Activated CD8-positive, alpha-beta memory T cell treated with anti-CD3 and anti-CD28 coated beads for 48 hours (primary cell): ENCODE measurements at places on chromosomes 5 and 9.

- no peak for DNase-seq
These were observed 203.8 kb downstream of the SNCAIP start for GRCh38 chr5:122515709-122516431.

- DNase-seq = no peak
These were observed 38.8 kb upstream of the SEMA6A start for GRCh38 chr5:116613445-116613844.

GRCh38 chr9:106119176-106119575, 424.8 kb downstream of the TMEM38B start:
- DNase-seq = no peak

DNA sequence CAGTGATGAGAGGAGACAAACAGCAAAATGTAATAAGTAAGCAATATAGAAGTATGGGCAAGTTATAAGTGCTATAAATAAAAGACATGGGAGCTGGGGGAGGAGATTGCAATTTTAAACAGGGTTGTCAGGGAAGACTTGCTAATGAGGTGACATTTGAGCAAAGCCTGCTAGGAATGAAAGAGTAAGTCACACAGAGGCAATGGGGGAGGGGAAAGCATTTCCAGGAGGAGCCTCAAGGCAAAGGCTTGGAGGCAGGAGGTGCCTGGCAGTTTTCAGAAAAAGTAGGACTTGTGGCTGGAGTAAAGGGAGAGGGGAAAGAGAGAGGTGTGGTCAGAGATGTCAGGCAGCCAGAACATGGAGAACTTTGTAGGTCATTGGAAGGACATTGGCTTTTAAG, 124.4 kb upstream of the NMUR2 start:
- no peak for DNase-seq

DNA sequence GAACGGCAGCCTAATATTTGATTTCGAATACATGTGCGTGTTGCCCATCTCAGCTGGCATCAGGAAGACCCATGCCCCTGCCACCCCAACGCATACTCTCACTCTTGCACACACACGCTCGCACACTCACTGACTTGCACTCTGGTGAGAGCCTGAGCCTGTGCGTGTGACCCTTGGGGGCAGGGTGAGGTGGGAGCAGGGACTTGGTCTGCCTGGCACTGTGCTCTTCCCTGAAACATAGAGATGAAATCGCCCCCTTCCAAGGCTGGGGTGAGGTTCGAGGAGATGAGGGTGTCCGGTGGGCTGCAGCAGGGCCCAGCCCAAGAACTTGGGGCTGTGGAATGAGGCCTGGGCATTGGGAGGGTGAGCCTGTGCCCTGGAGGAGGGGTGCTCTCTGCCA, 1.2 kb downstream of the LCN9 start:
- DNase-seq = no peak

GRCh38 chr9:16307626-16308195, 562.8 kb downstream of the BNC2 start:
- DNase-seq = no peak

DNA sequence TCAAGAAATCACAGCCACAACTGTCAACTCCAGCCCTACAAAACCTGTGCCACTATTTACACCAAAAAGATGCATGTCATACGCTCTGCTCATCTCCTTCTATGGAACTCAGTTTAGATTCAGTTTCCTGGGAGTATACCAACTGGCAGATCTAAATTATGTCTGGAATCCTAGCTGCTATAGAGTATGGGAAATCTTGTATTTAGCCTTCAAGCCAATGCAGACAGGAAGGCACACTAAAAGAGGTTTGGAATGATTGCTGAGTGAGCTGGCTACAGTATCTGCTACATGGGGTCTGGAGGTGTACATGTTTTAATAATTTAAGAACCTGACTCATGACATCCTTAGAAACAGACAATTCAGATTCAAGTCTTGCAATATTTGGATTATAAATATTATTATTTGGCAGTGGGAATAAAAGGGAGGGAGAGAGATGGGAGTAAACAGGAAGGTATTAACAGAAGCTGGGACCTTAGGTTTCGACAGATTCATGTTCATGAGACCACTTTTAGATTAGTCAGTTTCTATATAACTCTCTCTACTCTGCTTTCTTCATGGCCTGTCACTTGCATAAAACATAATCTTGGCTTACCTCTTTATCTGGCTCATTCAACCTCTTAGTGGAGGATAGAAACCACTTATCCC, 178.8 kb upstream of the HAPLN1 start:
- DNase-seq = no peak

- DNase-seq = no peak
These were observed 507.6 kb downstream of the CETN3 start for GRCh38 chr5:89901983-89902382.

GRCh38 chr5:173911623-173912022, 23.5 kb downstream of the CPEB4 start:
- DNase-seq = no peak

DNA sequence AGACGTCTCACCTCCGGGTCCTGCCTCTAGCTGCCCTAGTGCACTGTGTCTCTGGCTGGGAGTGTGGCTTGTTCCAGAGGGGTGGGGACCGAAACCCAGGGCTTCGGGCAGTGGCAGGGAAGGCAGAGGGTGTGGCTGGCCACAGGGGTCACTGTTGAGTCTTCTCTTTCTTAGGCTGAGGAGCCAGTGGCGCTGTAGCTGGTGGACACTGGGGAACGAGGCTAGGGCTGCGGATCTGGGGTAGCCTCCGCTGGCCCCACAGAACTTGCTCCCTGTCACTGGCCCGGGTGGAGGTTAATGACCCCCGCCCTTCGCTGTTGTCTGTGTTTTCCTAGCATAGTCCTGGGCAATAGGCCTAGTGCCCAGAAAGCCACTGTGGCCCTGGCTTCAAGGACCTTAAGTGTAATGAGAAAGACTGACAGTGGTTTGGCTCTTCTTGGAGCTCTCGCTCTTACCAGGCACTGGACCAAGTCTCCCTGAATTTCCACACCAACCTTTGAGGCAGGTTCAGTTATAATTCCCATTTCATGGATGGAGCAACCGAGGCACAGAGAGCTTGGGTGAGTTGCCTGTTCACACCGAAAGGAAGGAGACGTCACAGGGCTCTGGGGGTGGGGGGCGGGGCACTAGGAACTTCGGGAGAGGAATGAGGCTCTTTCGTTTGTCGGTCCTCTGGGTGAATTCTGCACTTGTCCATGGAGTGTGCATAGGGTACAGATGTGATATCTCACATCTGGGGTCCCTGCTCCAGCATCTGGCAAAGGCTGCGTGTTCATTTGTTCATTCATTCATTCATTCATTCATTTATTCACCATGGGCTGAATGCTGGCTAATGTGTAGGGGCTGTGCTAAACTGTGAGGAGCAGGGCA, 4.8 kb upstream of the IER5L start:
- no peak for DNase-seq

- no peak for DNase-seq
These were observed 102.1 kb upstream of the SSBP2 start for GRCh38 chr5:81853030-81853357.

DNA sequence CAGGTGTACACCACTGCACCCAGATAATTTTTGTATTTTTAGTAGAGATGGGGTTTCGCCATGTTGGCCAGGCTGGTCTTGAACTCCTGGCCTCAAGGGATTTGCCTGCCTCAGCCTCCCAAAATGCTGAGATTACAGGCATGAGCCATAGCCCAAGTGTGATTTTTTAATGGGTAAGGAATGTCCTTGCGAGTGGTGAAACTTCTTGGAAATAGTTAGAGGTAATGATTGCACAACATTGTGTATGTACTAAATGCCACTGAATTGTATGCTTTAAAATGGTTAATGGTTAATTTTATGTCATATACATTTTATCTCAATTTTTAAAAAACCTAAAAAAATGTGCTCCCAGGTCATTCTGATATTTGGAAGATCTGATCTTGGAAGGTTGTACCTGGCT, 59.9 kb upstream of the IL6ST start:
- no peak for DNase-seq

DNA sequence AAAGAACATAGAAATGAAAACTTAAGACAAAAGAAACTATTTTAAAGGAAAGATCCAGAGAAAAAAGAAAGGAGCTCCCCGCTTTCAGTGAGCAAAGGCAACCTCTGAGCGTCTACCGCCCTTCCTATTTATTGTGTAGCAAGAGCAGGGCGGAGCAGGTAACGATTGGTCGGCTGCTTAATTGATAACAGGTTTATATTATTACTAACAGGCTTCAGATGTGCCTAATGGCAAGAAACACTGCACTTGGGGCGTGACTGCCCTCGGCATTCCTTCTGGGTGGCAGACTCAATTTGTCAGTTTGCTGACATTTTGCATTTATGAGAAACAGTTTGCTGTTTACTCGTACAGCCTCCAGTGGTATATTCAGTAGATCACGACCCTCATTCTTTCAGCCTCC, 482.7 kb upstream of the C9orf72 start:
- no peak for DNase-seq

DNA sequence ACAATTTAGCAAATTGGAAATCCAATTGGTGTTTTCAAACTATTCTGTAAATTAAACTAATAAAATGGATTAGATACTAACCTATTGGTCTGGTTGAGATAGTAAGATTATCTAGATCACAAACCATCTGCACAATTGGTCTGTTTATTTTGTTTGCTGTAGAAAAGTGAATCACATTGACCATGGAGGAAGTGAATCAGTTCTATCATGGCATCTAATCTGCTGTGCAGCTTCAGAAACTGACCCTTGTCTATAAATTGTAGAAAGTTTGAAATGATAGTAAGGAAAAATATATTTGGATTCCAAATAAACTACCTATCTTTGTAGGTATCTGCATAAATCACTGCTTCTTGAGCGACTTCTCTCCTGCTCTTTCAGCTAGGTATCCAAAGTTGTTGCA, 1865.4 kb downstream of the MAT2B start:
- no peak for DNase-seq

GRCh38 chr5:36502608-36503007, 103.8 kb upstream of the SLC1A3 start:
- DNase-seq = no peak

DNA sequence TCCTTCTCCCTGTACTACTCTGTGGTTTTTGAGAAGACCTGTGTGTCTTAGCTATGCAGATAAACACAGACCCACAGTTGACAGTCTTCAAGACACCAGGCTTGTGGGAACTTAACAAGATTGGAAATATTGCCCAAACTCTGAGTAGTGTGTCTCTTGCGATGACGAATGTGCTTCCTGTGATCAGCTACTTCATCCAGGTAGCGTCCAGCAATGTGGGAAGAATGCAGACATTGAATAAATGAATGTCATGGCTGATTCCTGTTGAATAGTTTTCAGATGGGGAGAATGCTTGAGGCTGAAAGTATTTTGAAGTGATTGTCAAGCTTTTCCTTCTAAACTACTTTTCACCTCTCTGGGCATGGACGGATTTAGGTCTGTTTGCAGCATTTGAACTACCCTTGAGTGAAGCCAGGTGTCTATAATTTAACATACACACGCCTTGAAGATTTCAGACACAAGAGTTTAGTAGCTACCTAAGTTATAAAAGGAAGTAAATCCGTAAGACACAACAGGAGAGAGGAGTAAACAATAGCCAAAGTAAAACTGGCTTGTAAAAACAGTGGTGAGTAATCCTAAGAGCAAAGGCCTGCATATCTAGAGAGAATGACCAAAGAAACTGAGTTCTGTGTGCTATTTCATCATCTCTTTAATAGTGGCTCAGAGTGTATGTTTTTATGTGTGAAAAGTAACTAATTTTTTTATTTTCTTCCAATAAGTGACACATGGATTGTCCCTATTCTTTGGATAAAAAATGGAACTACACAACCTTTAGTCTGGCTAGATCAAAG, 30.0 kb upstream of the ARL14EPL start:
- no peak for DNase-seq

DNA sequence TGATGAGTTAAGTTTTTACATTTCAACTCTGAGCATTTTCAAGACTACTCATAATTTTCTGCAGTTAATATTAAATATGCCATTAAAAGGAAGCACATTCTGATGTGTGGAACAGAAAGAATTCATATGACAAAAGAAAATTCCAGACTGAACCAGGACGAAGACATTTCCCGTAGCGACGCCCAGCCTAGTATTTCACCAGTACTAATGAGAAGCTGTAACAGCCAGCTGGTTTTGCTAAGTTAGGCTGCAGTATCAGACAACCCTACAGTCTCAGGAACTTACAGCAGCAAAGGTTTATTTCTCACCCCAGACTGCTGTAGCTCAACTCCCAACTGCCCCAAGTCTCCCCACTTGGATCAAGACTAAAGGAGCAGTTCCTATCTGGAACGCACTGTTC, 91.6 kb downstream of the TMEM174 start:
- DNase-seq = no peak

DNA sequence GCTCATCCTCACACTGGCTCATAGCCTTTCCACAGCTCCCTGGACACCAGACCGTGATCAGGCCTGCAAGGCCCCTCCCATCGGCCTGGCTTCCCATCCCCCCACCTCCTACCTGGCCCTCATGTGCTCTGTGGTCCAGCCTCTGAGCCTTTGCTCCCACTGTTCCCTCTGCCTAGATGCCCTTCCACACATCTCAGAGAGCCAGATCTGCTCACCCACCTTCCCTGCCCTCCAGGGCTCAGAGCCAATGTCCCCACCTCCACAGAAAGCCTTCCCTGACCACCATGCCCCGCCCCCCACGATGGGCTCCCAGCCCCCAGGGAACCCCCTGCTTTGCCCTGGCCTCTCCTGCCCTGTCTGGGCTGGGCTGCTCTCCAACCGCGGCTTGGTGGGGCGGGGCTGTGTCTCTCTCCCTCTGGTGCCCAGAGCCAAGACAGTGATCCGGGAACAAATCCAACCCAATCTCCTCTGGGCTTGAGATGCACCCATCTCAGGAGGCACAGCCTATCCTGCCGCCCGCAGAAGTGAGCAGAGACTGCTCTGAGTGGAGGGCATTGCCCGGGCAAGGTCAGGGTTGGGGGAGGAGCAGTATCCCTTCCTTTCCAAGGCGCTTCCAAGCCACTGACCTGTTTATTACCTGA, 1.6 kb downstream of the NINJ1 start:
- DNase-seq = no peak

- DNase-seq = no peak
These were observed 45.8 kb downstream of the ARHGEF37 start for GRCh38 chr5:149627070-149627469.

GRCh38 chr9:31837211-31837610, 547.2 kb upstream of the ACO1 start:
- no peak for DNase-seq

- DNase-seq = no peak
These were observed 30.4 kb downstream of the ELL2 start for GRCh38 chr5:95931079-95931833.

DNA sequence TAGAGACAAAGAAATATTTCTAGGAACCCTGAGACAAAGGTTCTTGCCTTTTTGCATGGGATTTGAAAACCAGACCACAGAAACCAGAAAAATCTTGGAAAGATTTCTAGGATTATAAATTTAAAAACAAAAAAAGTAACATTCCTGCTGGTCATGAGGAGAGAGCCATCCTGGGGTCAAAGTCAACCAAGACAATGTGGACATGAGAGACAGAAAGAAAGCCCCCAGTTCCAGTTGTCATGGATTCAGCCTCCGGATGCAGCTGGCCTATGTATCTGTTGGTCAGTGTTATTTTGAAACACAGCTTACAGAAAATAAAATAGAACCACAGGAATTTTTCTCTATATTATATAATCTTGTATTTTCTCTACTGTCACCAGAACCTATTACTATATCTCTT, 24.4 kb upstream of the RGMB start:
- no peak for DNase-seq
